ENCODE measurements at places on chromosomes 11 and 22. TPM values are rescaled to one million over a fixed set of nuclear protein-coding genes. Genes with fewer than 3 reads are reported as not detected.

Gene METTL15
- 12.8 TPM for total RNA-seq

Gene SEC14L3
- total RNA-seq, result not detected

Gene GUCY1A2
- 0.80 TPM for total RNA-seq

Gene CELSR1
- 27.9 TPM for total RNA-seq

Gene TRPM5
- not detected for total RNA-seq

GRCh38 chr11:65085446-65085845 is 1.4 kb downstream of the ZFPL1 start:
- DNase-seq, result no peak
- peaks cover 23% of the 10 kb centered on the region for H3K36me3 ChIP-seq
- H3K27me3 ChIP-seq, result no peaks in the 10 kb centered on the region
- H3K27ac ChIP-seq, result peak overlapping the region; percentile 99
- peak overlapping the region; percentile 95 for H3K4me3 ChIP-seq

GRCh38 chr22:37202716-37203115 is 9.6 kb downstream of the SSTR3 start:
- H3K4me1 ChIP-seq, result peaks cover 7% of the 10 kb centered on the region
- peak; percentile 56 for DNase-seq
- H3K27me3 ChIP-seq, result no peaks in the 10 kb centered on the region
- no peak overlapping the region for H3K27ac ChIP-seq
- H3K36me3 ChIP-seq, result no peaks in the 10 kb centered on the region

DNA sequence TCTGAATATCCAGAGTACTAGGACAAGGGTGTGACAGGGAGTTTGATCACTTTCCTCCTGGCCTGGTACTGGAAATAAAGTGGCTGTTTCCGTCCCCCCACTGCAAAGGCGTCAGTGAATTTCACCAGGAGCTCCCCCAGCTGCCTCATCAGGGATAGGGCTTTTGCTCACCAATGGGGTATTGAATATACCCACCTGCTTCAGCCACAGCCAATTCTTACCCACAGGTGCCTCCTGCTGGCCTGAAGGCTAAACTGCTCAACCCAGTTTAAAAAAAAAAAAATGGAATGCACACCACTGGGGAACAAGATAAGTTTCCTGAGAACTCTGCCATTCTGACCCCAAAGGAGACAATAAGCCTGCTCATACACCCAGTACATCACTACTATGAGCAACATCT is 65.3 kb upstream of the MS4A8 start:
- H3K36me3 ChIP-seq, result no peaks in the 10 kb centered on the region
- H3K27ac ChIP-seq, result no peak overlapping the region
- DNase-seq, result no peak
- H3K4me1 ChIP-seq, result no peaks in the 10 kb centered on the region
- peaks cover 7% of the 10 kb centered on the region for H3K27me3 ChIP-seq

- H3K27me3 ChIP-seq, result no peaks in the 10 kb centered on the region
- no peak overlapping the region for H3K27ac ChIP-seq
- peaks cover 41% of the 10 kb centered on the region for H3K4me1 ChIP-seq
- H3K4me3 ChIP-seq, result no peak overlapping the region
- peaks cover 11% of the 10 kb centered on the region for H3K36me3 ChIP-seq
- no peak for DNase-seq
Observed at GRCh38 chr22:40517631-40518030, 118.9 kb downstream of the MRTFA start.

- peaks cover 9% of the 10 kb centered on the region for H3K27me3 ChIP-seq
- no peak overlapping the region for H3K27ac ChIP-seq
- no peaks in the 10 kb centered on the region for H3K36me3 ChIP-seq
- peaks cover 11% of the 10 kb centered on the region for H3K4me1 ChIP-seq
Observed at GRCh38 chr22:50011447-50012210, 936 bp downstream of the IL17REL start.

GRCh38 chr11:79691445-79691844 is 250.6 kb upstream of the TENM4 start:
- H3K27me3 ChIP-seq, result peaks cover 14% of the 10 kb centered on the region
- H3K27ac ChIP-seq, result no peak overlapping the region
- H3K4me1 ChIP-seq, result no peaks in the 10 kb centered on the region
- no peak for DNase-seq
- no peak overlapping the region for H3K4me3 ChIP-seq

- DNase-seq, result no peak
- H3K27me3 ChIP-seq, result no peaks in the 10 kb centered on the region
- H3K4me1 ChIP-seq, result peaks cover 62% of the 10 kb centered on the region
- no peak overlapping the region for H3K4me3 ChIP-seq
- H3K27ac ChIP-seq, result peak overlapping the region; percentile 59
- H3K36me3 ChIP-seq, result peaks cover 4% of the 10 kb centered on the region
Observed at GRCh38 chr11:93525601-93526345, 17.4 kb downstream of the SMCO4 start.

DNA sequence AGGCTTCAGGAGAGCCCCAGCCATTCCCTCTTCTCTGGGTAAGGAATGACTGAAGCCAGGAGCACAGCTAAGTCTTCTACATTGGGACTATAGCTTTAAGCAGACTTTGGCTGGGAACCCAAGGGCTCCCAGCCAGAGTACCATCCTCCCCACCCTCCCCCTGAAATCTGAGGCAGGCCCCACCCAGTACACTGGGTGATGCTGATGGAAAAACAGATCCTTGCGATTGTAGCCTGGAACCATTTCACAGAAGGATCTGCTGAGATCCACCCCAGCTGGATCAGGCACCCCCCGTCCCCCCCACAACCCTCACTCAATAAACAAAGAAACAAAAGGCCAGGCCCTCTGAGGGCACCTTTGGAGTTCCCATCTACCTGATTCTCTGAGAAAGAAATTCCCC is 39.8 kb downstream of the IL18BP start:
- peaks cover 30% of the 10 kb centered on the region for H3K4me1 ChIP-seq
- H3K27ac ChIP-seq, result no peak overlapping the region
- H3K4me3 ChIP-seq, result no peak overlapping the region
- H3K27me3 ChIP-seq, result no peaks in the 10 kb centered on the region

DNA sequence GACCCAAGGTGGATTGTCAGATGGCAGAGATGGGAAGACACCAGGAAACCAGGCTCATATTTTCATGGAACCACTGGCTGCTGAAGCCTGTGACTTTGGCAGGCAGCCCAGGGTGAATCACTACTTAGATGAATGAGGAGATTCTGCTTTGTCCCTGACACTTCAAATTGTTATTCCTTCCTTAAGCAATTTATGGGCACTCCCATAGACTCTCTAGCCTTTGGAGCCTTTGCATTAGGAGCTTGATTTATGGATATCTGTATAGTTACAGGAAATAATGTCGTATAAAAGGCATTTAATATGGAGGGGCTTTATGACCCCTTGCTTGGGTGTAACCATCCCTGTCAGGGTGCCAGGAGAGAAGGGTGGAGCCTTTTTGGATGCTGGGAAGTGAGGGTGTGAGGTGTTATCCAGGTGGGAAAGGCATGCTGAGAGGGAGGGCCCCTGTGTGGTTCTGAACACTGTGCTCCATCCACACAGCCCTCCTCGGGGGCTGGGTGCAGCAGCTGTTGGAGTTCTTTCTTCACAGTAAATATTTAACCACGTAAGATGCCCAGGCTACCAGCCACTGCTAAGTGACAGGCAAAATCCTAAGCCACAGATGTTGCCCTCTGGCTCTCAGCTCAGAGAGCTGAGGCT is 35.3 kb downstream of the IL18 start:
- peaks cover 15% of the 10 kb centered on the region for H3K4me1 ChIP-seq
- no peak for DNase-seq
- H3K27ac ChIP-seq, result peak overlapping the region; percentile 53
- no peaks in the 10 kb centered on the region for H3K36me3 ChIP-seq
- no peaks in the 10 kb centered on the region for H3K27me3 ChIP-seq

DNA sequence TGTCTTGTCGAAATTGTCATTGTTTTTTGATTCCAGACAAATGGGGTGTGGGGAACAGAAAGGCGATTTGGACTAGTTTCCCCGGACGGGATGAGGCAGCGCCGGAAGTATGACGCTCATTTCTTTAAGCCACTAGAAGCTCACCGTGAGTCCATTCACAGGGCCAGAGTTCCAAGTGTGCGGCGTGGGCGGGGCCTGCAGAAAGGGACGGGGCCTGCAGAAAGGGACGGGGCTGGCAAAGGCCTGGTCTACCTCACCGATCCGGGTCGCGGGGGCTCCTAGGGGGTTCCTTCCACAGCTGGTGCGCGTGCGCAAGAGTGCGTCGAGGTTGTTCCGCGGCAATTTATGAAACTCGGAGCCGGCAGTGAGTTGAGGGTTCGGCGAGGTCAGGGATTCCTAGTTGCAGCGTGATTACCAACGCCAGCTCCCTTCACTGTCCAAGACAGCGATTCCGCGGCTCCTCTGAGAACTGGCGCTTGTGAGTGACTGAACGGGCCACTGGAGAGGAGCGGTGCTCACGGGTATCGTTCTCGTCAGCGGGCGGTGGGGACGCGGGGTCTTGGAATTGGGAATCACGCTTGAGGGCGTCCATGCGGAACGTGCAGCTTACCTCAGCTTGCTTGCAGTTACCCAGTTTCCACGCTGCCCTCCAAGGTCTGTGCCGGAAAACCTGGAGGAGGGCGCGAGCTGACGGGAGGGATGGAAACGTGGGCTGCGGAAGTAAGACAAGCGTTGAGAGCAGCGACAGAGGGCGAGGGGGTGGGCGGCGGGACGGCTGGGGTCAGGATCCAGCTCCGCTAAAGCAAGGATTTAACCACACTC is at the start of gene ZNF215:
Gene ZNF215 (plus strand): TSS at position 219 of the 822 bp plus-strand sequence. CDS start 5,847 bp downstream, outside the sequence.
- peak; percentile 90 for DNase-seq
- peaks cover 15% of the 10 kb centered on the region for H3K4me1 ChIP-seq
- H3K36me3 ChIP-seq, result no peaks in the 10 kb centered on the region
- H3K27me3 ChIP-seq, result no peaks in the 10 kb centered on the region
- peak within 1 kb of the TSS; percentile 89 for H3K27ac ChIP-seq

GRCh38 chr11:130402570-130402969 is 25.8 kb downstream of the ADAMTS8 start:
- H3K27me3 ChIP-seq, result peaks cover 11% of the 10 kb centered on the region
- H3K4me3 ChIP-seq, result no peak overlapping the region
- DNase-seq, result no peak
- peaks cover 38% of the 10 kb centered on the region for H3K4me1 ChIP-seq
- no peaks in the 10 kb centered on the region for H3K36me3 ChIP-seq

GRCh38 chr11:119248750-119249670 is 42.9 kb downstream of the CBL start:
- peaks cover 2% of the 10 kb centered on the region for H3K4me1 ChIP-seq
- H3K27ac ChIP-seq, result no peak overlapping the region
- no peak overlapping the region for H3K4me3 ChIP-seq
- H3K36me3 ChIP-seq, result peaks cover 3% of the 10 kb centered on the region
- no peak for DNase-seq

DNA sequence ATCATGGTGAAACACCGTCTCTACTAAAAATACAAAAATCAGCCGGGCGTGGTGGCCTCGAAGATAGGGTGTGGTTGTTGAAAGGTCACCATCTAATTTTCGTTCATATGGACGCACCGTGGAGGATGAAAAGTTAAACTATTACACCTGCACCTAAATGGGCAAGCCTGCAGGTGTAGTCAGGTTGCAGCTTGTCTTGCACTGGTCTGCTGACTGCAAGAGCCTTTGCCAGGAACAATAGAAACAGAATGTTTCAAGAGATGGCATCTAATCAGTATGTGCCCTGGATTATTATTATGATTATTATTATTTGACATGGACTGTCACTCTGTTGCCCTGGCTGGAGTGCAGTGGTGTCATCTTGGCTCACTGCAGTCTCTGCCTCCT is 908 bp downstream of the NADSYN1 start:
- no peaks in the 10 kb centered on the region for H3K27me3 ChIP-seq
- H3K4me3 ChIP-seq, result peak overlapping the region; percentile 89
- H3K4me1 ChIP-seq, result peaks cover 37% of the 10 kb centered on the region
- peaks cover 13% of the 10 kb centered on the region for H3K36me3 ChIP-seq
- DNase-seq, result no peak

GRCh38 chr22:31818481-31819392 is 64.9 kb downstream of the DEPDC5 start:
- H3K27me3 ChIP-seq, result no peaks in the 10 kb centered on the region
- no peak overlapping the region for H3K27ac ChIP-seq
- H3K36me3 ChIP-seq, result peaks cover 50% of the 10 kb centered on the region

- no peak overlapping the region for H3K27ac ChIP-seq
- no peaks in the 10 kb centered on the region for H3K4me1 ChIP-seq
- no peak for DNase-seq
- no peak overlapping the region for H3K4me3 ChIP-seq
- peaks cover 2% of the 10 kb centered on the region for H3K27me3 ChIP-seq
Observed at GRCh38 chr22:34490886-34491285, 570.6 kb upstream of the LARGE1 start.

DNA sequence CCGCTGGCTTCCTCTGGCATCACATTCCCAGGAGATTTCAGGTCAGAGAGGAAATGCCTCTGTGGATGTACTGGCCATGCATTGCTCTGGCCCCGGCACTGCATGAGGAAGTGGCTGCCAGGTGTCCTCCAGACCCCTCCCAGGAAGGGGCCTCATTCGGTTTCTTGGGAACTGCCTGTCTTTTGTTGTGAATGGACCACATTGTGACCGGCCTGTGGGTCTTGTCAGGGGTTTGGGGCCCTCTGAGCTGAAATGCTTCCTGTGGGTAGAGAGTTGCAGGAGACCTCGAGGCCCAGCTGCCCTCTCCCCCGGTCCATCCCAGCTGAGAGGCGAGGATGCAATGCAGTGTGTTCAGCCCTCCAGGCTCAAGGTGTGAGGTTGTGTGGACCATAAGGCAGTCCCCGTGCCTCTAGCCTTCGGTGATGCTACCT is 18.8 kb upstream of the ST3GAL4 start:
- DNase-seq, result peak; percentile 68
- no peak overlapping the region for H3K4me3 ChIP-seq
- peak overlapping the region; percentile 75 for H3K27ac ChIP-seq
- peaks cover 64% of the 10 kb centered on the region for H3K4me1 ChIP-seq

DNA sequence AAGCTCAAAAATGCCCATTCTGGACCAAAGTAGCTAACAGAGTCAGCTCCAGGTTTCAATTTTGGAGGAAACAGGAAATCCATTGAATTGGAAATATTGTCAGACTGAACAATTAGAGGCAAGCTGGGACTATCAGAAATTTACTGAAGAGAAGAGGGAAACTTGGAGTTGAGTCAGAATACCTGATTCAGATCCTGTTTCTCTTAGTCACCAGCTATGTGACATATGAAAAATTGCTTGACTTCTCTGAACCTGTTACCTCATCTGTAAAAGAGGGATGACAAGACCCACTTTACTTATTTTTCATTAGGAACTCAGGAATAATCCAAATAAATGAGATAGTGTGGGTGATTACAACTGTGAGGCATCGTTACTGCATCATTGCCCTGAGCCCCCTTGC is 148.9 kb upstream of the CADM1 start:
- H3K4me1 ChIP-seq, result no peaks in the 10 kb centered on the region
- no peak overlapping the region for H3K27ac ChIP-seq
- H3K27me3 ChIP-seq, result peaks cover 47% of the 10 kb centered on the region
- H3K4me3 ChIP-seq, result no peak overlapping the region

DNA sequence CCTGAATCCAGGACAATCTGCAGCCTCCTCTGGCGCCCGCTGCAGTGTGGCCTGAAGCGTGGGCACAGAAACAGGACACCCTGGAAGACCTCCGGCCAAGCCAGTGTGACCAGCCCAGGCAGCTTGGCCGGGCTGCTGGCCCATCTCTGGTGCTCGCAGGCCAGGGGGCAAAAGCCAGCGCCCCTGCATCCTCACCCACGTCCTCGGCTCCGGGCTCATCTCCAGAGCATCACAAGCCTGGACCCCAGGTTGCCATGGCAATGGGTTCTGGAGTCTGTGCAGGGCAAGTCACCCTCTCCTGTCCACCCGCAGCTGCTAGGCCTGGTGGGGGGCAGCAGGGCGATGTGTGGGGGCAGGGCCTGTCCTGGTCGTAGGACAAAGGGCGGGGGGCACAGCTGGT is 9.3 kb upstream of the PDGFB start:
- peak overlapping the region; percentile 45 for H3K27ac ChIP-seq
- H3K4me1 ChIP-seq, result peaks cover 41% of the 10 kb centered on the region
- no peak overlapping the region for H3K4me3 ChIP-seq
- no peak for DNase-seq
- H3K27me3 ChIP-seq, result no peaks in the 10 kb centered on the region
